ENCODE measurements at places on chromosomes 3 and 15.

- DNase-seq = no peak
Measured at GRCh38 chr3:23671851-23672589, 133.7 kb upstream of the UBE2E1 start.

- no peak for DNase-seq
Measured at GRCh38 chr3:94118390-94118789, 55.5 kb downstream of the NSUN3 start.

- DNase-seq = no peak
Measured at GRCh38 chr3:147407498-147408187, 1.3 kb upstream of the ZIC4 start.

DNA sequence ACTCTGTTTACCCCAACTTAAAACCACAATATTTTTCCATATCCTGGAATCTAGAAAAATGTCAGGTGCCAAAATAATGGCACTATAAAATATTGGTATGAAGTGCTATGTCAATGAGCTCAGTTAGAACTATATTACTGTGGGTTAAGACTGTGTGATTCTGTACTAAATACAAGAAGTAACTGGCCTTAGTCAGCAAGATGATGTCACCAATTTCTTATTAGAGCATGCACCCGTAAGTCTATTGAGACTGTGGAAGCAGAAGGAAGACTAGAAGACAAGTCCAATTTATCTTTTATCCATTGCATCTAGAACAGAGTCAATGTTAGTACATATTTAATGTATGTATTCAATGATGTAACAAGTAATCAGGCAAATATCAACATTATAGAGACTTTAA lies 25.0 kb downstream of the LRRC58 start:
- peak; percentile 26 for DNase-seq

DNA sequence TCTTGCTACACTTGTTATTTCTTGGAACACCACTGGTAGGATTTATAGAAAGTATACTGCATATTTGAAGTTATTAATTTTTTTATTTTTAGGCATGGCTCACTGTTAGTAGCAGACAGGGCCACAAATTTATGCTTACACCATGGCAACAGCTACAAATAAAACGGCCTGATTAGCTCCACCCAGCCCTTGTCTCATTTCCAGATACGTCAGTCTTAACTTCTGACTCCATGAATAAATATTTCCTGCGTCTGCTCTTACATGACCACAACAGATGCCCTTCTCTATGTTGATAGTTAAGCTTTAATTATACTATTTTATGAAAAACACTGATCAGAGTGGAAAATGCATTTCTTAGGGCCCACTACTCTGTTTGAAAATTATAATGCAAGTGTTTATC lies 62.3 kb upstream of the CPOX start:
- DNase-seq = no peak

DNA sequence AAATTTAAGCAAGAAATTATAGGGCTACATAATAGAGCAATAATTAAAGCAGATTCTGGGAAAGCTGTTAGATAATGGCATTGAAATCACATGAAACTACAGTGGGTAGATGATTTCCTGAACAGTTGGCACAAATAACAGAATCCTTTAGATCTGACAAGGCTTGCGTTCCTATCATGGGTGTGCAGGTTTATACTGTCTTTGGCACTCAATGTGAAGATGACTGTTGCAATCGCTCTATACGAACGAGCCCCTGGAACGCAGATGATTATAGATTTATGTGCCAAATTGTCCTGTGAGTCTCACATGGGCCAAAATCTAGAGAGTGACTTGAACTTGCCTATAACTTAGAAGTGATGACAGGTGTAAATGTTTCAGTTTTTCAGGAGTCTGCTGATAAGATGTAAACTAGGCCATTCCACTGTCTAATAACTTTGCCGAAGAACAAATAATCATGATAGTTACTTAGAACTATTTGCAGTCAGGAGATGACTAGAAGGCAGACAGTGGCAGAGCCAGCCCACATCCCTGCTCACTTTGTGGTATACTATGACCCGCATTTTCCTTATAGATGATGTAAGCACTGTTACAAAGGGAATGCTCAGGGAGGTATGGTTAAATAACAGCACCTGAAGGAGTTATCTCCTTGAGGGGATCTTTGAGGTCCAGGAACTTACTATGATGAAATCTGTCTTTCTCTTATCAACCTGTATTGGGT lies 30.5 kb upstream of the TRPC1 start:
- no peak for DNase-seq

GRCh38 chr3:129793942-129794310 lies 99.6 kb downstream of the TMCC1 start:
- DNase-seq = no peak

DNA sequence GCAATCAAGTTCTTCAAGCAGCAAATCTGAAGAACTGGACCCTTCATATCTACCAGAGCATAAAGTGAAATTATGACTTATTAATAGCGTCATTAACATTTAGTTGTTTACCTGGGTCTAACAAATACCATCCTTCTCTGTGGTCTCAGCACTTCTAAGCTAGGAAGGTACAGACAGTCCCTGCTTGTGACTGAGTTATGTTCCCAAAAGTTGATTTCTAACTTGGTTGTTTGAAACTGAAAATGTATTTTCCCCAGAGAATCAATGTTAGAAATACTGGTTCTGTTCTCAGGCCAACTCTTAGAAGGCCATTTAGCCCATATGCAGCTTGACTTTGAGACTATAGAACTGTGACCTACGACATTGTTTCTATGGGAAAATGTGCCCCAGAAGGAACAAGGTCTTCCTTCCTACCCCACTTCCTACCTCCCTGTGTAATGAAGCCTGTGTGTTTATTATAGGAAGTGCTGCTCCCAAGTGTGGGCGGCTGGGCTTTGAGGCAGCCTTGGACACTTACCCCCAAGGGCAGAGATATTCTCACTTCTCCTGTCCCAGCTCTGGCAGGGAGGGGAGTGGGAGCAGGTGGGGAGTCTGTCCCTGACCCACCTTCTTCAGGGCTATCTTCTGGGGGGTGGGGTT lies 12.2 kb upstream of the MAPK6 start:
- no peak for DNase-seq

- DNase-seq = no peak
Measured at GRCh38 chr3:109118584-109118983, 650 bp upstream of the MORC1 start.

- no peak for DNase-seq
Measured at GRCh38 chr3:60386306-60386705, 864.9 kb downstream of the FHIT start.

DNA sequence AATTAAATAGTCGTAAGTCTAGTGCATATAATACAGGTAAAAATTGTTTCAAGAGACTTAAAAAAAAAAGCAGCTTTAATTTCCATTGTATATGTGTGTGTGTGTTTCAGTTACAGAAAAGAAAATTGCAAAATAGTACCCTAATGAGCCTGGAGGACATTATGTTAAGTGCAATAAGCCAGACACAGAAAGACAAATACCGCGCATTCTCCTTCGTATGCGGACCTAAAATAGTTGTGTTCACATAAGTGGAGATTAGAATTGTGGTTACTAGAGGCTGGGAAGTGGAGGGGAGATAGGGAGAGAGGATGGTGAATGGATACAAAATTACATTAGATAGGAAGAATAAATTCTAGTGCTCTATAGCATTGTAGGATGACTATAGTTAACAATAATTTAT lies 3.6 kb downstream of the MESD start:
- DNase-seq = no peak

DNA sequence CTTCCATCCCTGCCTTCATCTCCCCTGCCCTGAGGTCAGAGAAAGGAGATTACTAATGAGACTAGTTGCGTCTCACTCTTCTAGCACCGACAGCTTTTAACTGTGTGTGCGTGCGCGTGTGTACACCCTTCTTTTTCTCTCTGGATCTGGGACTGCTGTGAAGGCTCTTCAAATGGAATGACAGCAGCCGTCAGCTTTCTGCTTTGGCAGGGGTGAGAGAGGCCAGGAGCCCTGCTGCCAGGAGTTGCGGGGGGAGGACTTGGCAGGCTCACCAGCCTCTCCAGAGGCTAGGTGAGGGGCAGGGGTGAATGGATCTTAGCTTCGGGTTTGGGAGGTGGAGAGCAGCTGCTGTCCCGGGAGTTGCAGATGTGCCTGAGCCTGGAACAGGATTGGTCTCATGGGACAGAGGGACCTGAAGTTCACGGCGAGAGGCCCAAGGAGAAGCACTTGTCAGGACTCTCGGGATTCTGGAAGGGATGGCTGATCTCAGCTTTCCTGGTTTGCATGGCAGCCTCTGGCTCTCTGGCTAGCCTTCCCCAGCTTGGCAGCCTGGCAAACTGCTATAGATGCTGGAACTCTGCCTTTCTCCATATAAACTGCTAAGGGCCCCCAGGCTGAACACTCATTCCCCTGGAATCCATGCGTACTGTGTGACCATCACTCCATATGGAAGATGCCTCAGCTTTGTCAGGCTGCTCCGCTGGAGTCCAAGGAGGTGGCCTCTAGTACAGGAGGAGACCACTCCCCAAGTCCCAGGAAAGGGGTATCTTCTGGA lies 16.6 kb downstream of the TEX264 start:
- no peak for DNase-seq

- DNase-seq = no peak
Measured at GRCh38 chr15:92637626-92638025, 17.9 kb downstream of the FAM174B start.

- DNase-seq = peak; percentile 38
Measured at GRCh38 chr3:100802126-100802525, 92.8 kb downstream of the TFG start.

DNA sequence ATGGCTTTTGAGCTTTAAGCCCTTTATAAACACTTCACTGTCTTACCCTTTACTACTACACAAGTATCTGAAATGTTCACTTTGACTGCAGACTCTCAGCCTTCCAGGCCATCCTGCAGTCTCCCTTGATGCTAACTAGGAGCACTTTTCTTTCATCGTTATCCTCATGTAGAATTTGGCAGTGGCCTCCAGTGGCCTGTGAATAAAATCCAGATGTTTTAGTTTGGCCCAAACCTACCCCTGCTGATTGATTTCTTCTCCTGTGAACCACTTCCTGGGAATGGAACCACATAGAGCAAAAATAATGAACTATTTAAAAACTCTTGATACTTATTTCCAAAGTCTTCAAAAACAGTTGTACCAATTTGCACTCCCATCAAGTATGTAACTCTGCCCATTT lies 271.9 kb downstream of the FEZF2 start:
- no peak for DNase-seq

DNA sequence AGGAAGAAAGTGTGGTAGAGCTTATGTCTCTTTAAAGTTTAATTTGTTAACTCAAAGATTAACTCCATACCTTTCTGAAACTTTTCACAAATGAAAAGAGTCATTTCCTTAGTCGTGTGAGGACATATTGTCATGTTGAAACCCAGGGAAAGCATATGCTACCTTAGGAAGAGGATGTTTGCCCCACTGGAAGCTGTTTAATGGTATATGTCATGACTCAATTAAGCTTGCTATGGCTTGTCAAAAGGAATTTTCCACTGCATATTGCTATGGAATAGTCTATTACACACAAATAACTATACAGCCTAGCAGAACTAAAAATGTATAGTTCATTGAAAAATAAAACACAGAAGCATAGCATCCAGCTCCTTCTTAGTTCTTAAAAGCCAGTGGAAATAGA lies 69.9 kb downstream of the NSUN3 start:
- no peak for DNase-seq

DNA sequence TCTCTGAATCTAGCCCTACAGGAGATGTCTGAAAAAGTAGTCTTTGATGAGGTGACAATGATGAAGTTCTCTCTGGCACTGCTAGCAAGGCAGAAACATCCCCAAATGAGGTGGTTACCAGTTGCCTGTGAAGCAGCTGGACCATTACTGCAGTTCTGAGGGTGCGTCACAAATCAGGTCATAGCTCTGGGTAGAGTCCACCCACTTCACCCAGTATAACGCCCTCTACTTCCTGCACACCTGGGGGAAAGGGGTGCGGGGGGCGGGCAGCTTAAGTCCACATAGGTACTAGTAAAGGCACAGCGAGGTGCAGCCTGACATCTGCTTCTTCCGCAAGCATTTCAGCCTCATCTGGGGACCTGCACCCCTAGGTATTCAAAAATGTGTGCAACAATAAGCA lies 13.4 kb upstream of the SATB1 start:
- no peak for DNase-seq

- no peak for DNase-seq
Measured at GRCh38 chr3:82736696-82737277, 975.3 kb upstream of the GBE1 start.

- DNase-seq = peak; percentile 10
Measured at GRCh38 chr15:75718328-75718727, 5.7 kb upstream of the CSPG4 start.

GRCh38 chr3:152497457-152497856 lies 228.7 kb downstream of the MBNL1 start:
- DNase-seq = no peak

DNA sequence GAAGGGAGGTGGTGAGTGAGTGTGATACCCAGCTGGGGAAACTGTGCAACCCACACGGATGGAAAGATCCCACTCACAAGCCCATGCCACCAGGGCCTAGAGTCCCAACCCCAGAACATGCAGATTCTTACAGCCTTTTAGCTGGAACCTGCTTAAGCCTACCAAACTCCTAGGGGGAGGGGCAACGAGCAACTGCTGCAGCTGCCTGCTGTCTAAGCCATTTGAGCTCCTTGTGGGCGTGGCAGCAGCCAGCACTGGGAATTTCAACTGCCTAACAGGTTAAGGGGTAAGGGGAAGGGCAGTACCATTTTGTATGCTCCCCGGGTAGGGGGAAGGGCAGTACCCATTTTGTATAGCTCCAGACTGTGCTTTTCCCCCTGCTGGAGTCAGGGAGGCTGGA lies 673.2 kb upstream of the BCHE start:
- no peak for DNase-seq

GRCh38 chr3:141308588-141309218 lies 59.6 kb upstream of the ZBTB38 start:
- peak; percentile 40 for DNase-seq

- DNase-seq = peak; percentile 31
Measured at GRCh38 chr15:50907601-50908208, 778 bp upstream of the AP4E1 start.

GRCh38 chr15:63978511-63979261 lies 67.6 kb downstream of the DAPK2 start:
- DNase-seq = no peak

- no peak for DNase-seq
Measured at GRCh38 chr3:144523396-144523795, 551.8 kb downstream of the DIPK2A start.

- DNase-seq = no peak
Measured at GRCh38 chr3:24382647-24383046, 112.0 kb downstream of the THRB start.

GRCh38 chr3:165133188-165133899 lies 55.0 kb upstream of the SI start:
- DNase-seq = no peak

DNA sequence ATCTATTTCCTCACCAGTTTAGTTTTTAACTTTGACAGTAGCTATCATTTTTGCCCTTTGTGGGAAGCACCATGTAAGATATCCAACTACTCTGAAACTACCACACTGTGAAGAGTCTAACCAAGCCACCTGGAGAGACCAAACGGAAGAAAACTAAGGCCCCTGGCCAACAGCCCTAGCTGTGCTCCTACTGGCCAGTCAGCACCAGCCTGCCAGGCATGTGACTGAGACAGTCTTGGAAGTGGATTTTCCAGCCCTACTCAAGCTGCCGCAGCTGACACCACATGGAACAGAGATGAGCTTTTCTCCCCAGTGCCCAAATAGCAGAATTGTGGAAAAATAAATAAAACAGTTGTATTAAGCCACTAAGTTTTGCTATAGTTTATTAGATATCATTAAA lies 2.9 kb upstream of the TBC1D5 start:
- DNase-seq = no peak

Data from kidney glomerular epithelial cell (primary cell).